Adipose tissue (tissue), 3 donors: ENCODE measurements at places on chromosomes 1 and 21. TPM values are rescaled to one million over a fixed set of nuclear protein-coding genes. Genes with fewer than 3 reads are reported as not detected.

The AMY1A gene
- not detected for polyA plus RNA-seq

The PADI2 gene
- polyA plus RNA-seq, result 4.2 TPM

The PLA2G2E gene
- not detected for polyA plus RNA-seq

The NUCKS1 gene
- polyA plus RNA-seq, result 15.3 TPM

The NKAIN1 gene
- polyA plus RNA-seq, result 0.03 TPM

The LCE1C gene
- polyA plus RNA-seq, result not detected

The ADGRL2 gene
- 11.9 TPM for polyA plus RNA-seq

The CYP4A11 gene
- not detected for polyA plus RNA-seq

The OR10X1 gene
- not detected for polyA plus RNA-seq

The KIAA0040 gene
- polyA plus RNA-seq, result 22.0 TPM

The IGSF3 gene
- polyA plus RNA-seq, result 1.0 TPM

The SLX9 gene
- polyA plus RNA-seq, result 43.6 TPM

The ZSCAN20 gene
- 0.64 TPM for polyA plus RNA-seq

The GUCA2B gene
- 1.1 TPM for polyA plus RNA-seq

The C1orf167 gene
- 2.1 TPM for polyA plus RNA-seq

The EXTL1 gene
- 0.09 TPM for polyA plus RNA-seq

The DUSP23 gene
- 90.2 TPM for polyA plus RNA-seq

The FAM177B gene
- 0.10 TPM for polyA plus RNA-seq
